Suprapubic skin (tissue), 4 donors: ENCODE measurements at places on chromosomes 3 and 15.

DNA sequence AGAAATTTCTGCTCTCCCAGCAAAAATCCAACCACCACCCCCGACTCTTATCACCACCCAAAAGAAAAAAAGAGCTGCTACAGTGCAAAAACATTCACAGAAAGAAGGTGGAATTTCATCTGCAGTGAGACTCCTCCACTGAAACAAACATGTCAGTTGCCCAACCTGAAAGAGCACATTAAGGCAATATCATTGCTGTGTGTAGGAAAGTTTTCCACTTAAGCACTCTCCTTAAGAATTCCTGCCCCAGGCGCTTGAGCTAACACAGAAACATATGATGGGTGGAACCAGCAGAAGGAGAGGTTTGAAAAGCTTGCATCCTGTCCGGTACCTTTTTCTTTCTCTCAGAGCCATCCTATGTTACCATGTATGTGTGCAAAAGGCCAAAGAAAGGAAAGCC is 200.8 kb upstream of the GADL1 start:
- no peak overlapping the region for H3K4me3 ChIP-seq
- no peaks in the 10 kb centered on the region for H3K27me3 ChIP-seq
- no peak overlapping the region for H3K27ac ChIP-seq
- DNase-seq: no peak
- H3K36me3 ChIP-seq: no peaks in the 10 kb centered on the region
- H3K4me1 ChIP-seq: peaks cover 4% of the 10 kb centered on the region

- H3K27ac ChIP-seq: no peak overlapping the region
- DNase-seq: no peak
- peaks cover 20% of the 10 kb centered on the region for H3K36me3 ChIP-seq
Measured at GRCh38 chr3:129106320-129106719, 15.3 kb downstream of the RAB43 start.

GRCh38 chr15:99090011-99090699 is 14.7 kb upstream of the SYNM start:
- no peaks in the 10 kb centered on the region for H3K4me1 ChIP-seq
- H3K27me3 ChIP-seq: no peaks in the 10 kb centered on the region
- H3K36me3 ChIP-seq: no peaks in the 10 kb centered on the region
- H3K4me3 ChIP-seq: no peak overlapping the region
- no peak overlapping the region for H3K27ac ChIP-seq

- H3K27me3 ChIP-seq: peaks cover 25% of the 10 kb centered on the region
- no peaks in the 10 kb centered on the region for H3K36me3 ChIP-seq
- peak overlapping the region; percentile 63 for H3K4me3 ChIP-seq
- no peak for DNase-seq
- peaks cover 23% of the 10 kb centered on the region for H3K4me1 ChIP-seq
Measured at GRCh38 chr3:77040216-77040615, 317 bp downstream of the ROBO2 start.

DNA sequence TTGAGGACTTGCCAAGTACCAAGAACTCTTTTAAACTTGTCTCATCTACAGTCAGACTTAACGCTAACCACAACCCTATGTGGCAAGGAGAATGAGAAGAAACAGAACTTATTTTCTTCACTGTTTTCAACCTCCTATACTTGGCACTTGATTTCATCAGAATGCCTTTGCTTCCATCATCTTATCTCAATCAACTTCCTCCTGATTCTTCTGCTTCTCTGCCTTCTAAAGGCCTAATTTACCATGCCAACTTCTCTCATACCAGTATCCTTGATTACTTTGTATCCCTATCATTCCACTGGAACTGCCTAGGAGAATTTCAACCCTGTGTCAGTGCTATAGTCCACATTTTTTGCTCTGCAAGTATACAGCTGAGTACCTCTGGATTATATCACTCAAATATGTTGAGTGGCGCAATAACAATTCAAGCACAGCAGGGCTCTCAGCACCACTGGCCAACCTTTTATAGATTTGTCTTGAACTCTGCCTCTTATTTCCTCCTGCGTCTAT is 413.6 kb downstream of the ROBO1 start:
- H3K36me3 ChIP-seq: no peaks in the 10 kb centered on the region
- H3K27me3 ChIP-seq: no peaks in the 10 kb centered on the region
- H3K27ac ChIP-seq: no peak overlapping the region

- no peak overlapping the region for H3K4me3 ChIP-seq
- H3K4me1 ChIP-seq: no peaks in the 10 kb centered on the region
- no peak for DNase-seq
- H3K36me3 ChIP-seq: no peaks in the 10 kb centered on the region
- H3K27ac ChIP-seq: no peak overlapping the region
Measured at GRCh38 chr15:33396475-33396874, 85.7 kb downstream of the RYR3 start.

- no peaks in the 10 kb centered on the region for H3K36me3 ChIP-seq
- no peak overlapping the region for H3K4me3 ChIP-seq
- H3K27me3 ChIP-seq: no peaks in the 10 kb centered on the region
- no peak for DNase-seq
Measured at GRCh38 chr3:184117636-184118035, 17.5 kb upstream of the EIF2B5 start.

GRCh38 chr15:52020221-52021085 is 1.4 kb downstream of the MAPK6 start:
- H3K36me3 ChIP-seq: no peaks in the 10 kb centered on the region
- DNase-seq: no peak
- H3K4me3 ChIP-seq: peak overlapping the region; percentile 62

GRCh38 chr3:48466386-48467109 is 20.0 kb downstream of the ATRIP start:
- no peak for DNase-seq
- H3K4me3 ChIP-seq: peak overlapping the region; percentile 61
- H3K4me1 ChIP-seq: peaks cover 61% of the 10 kb centered on the region
- H3K36me3 ChIP-seq: peaks cover 37% of the 10 kb centered on the region

DNA sequence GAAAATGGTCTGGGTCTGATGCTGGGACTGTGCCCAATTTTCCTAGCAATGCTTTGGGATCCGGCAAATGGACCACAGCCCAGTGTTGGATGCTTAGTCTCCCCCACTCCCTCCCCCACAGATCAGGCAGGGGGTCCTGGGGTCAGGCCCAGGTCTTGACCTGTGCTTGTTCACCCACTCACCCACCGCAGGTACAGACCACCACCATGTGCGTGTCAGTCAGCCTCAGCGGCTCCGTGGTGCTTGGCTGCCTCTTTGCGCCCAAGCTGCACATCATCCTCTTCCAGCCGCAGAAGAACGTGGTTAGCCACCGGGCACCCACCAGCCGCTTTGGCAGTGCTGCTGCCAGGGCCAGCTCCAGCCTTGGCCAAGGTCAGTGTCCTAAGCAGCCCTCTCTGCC is 10.6 kb downstream of the GRM2 start:
- H3K36me3 ChIP-seq: no peaks in the 10 kb centered on the region
- no peaks in the 10 kb centered on the region for H3K4me1 ChIP-seq
- peak; percentile 68 for DNase-seq
- no peak overlapping the region for H3K4me3 ChIP-seq
- no peak overlapping the region for H3K27ac ChIP-seq

DNA sequence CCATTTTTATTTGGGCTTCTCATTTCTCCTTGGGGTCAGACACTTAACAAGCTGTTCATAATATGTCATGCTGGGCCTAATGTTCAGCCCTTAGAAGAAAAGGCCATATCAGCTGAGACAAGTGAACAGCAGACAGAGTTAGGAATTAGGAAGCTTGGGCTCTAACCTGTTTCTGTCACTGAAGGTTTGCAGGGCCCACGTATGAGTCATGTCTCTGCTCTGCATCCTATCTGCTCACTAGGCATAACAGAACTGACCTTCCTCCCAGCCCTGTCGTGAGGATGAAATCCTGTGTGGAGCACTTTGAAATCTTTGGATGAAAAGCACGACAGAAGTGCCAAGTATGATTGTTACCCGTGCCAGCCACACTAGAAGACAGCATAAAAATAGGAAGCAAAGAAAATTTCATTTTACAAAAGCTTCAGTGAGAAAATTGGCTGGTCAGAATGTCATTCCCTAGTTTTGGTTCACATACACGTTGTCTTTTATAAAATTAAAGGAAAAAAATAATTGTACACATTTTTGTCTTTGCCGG is 26.5 kb upstream of the CD47 start:
- no peaks in the 10 kb centered on the region for H3K4me1 ChIP-seq
- H3K36me3 ChIP-seq: no peaks in the 10 kb centered on the region
- H3K27ac ChIP-seq: no peak overlapping the region
- no peak for DNase-seq
- H3K4me3 ChIP-seq: no peak overlapping the region

GRCh38 chr3:17077606-17078005 is 192.9 kb downstream of the PLCL2 start:
- peak; percentile 60 for DNase-seq
- no peaks in the 10 kb centered on the region for H3K36me3 ChIP-seq
- no peaks in the 10 kb centered on the region for H3K27me3 ChIP-seq

DNA sequence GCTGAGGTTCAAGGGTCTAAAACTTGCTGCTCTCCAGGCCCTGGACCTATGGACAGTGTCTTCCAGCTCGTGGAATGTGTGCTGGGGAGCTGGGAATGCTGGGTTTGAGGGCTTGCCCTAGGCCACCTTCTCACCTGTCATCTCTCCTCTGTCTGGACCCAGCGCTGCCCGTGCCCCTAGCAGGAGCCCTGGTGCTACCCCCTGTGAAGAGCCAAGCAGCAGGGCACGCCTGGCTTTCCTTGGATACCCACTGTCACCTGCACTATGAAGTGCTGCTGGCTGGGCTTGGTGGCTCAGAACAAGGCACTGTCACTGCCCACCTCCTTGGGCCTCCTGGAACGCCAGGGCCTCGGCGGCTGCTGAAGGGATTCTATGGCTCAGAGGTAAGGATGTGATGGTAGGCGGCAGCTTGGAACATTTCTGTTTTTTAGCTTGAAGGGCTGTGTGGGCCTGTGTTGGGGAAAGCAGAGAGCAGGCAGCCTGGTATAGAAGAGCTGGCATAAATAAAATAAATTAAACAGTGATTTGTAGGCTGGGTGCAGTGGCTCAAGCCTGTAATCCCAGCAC is 5.1 kb downstream of the CHRD start:
- H3K27ac ChIP-seq: no peak overlapping the region
- no peak for DNase-seq
- H3K36me3 ChIP-seq: peaks cover 6% of the 10 kb centered on the region
- no peak overlapping the region for H3K4me3 ChIP-seq
- peaks cover 31% of the 10 kb centered on the region for H3K27me3 ChIP-seq

- no peak for DNase-seq
- H3K36me3 ChIP-seq: no peaks in the 10 kb centered on the region
- no peak overlapping the region for H3K4me3 ChIP-seq
- no peaks in the 10 kb centered on the region for H3K27me3 ChIP-seq
- H3K27ac ChIP-seq: no peak overlapping the region
- no peaks in the 10 kb centered on the region for H3K4me1 ChIP-seq
Measured at GRCh38 chr3:4939276-4939675, 40.0 kb upstream of the BHLHE40 start.

- no peaks in the 10 kb centered on the region for H3K27me3 ChIP-seq
- H3K36me3 ChIP-seq: peaks cover 72% of the 10 kb centered on the region
- no peak for DNase-seq
Measured at GRCh38 chr15:98958918-98959639, 48.5 kb downstream of the PGPEP1L start.

- no peak for DNase-seq
- no peaks in the 10 kb centered on the region for H3K4me1 ChIP-seq
- no peak overlapping the region for H3K4me3 ChIP-seq
- no peak overlapping the region for H3K27ac ChIP-seq
- H3K27me3 ChIP-seq: no peaks in the 10 kb centered on the region
- H3K36me3 ChIP-seq: no peaks in the 10 kb centered on the region
Measured at GRCh38 chr3:26084629-26085028, 294.7 kb downstream of the OXSM start.

- H3K36me3 ChIP-seq: no peaks in the 10 kb centered on the region
- peaks cover 6% of the 10 kb centered on the region for H3K27me3 ChIP-seq
- DNase-seq: no peak
- H3K4me3 ChIP-seq: peak overlapping the region; percentile 61
Measured at GRCh38 chr15:73927476-73928240, 1.4 kb downstream of the LOXL1 start.

DNA sequence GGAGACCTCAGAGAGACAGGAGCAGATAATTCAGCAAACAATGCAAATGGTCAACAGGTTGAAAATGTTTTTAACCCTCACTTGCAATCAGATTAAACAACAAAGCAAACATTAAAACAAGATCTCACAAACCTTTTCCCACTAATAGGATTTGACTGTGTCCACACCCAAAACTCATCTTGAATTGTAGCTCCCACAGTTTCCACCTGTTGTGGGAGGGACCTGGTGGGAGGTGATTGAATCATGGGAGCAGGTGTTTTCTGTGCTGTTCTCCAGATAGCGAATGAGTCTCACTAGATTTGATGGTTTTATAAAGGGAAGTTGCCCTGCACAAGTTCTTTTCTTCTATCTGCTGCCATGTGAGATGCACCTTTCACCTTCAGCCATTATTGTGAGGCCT is 1.3 kb upstream of the LYSMD4 start:
- H3K4me1 ChIP-seq: peaks cover 31% of the 10 kb centered on the region
- no peaks in the 10 kb centered on the region for H3K27me3 ChIP-seq
- H3K4me3 ChIP-seq: no peak overlapping the region
- H3K27ac ChIP-seq: no peak overlapping the region
- DNase-seq: no peak

GRCh38 chr3:126889276-126890201 is 93.4 kb upstream of the PLXNA1 start:
- DNase-seq: no peak
- peaks cover 4% of the 10 kb centered on the region for H3K4me1 ChIP-seq
- H3K36me3 ChIP-seq: no peaks in the 10 kb centered on the region
- no peak overlapping the region for H3K4me3 ChIP-seq
- no peaks in the 10 kb centered on the region for H3K27me3 ChIP-seq

GRCh38 chr3:128936341-128936740 is 56.9 kb downstream of the ACAD9 start:
- no peak overlapping the region for H3K4me3 ChIP-seq
- H3K4me1 ChIP-seq: peaks cover 4% of the 10 kb centered on the region
- no peaks in the 10 kb centered on the region for H3K36me3 ChIP-seq

DNA sequence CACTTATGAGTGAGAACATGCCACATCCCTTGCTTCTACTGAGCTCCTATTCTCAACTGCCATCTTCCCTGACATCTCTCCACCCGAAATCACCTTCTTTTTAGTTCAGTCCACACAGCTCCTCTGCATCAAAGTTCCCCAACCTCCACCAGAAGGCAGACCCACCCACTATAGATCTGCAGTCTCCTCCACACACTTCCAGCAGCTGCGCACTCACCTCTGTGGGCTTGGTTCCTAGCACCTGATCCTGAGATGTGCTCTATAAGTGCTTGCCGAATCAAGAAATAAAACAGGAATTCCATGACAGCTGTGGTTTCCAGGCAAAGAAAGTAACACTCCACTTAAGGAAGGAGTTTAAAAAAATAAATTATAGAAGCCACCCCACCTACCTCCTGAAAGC is 85.4 kb downstream of the TRANK1 start:
- no peak for DNase-seq
- no peak overlapping the region for H3K27ac ChIP-seq
- no peaks in the 10 kb centered on the region for H3K4me1 ChIP-seq
- peaks cover 49% of the 10 kb centered on the region for H3K36me3 ChIP-seq
